ENCODE measurements at places on chromosomes 16 and 17.

DNA sequence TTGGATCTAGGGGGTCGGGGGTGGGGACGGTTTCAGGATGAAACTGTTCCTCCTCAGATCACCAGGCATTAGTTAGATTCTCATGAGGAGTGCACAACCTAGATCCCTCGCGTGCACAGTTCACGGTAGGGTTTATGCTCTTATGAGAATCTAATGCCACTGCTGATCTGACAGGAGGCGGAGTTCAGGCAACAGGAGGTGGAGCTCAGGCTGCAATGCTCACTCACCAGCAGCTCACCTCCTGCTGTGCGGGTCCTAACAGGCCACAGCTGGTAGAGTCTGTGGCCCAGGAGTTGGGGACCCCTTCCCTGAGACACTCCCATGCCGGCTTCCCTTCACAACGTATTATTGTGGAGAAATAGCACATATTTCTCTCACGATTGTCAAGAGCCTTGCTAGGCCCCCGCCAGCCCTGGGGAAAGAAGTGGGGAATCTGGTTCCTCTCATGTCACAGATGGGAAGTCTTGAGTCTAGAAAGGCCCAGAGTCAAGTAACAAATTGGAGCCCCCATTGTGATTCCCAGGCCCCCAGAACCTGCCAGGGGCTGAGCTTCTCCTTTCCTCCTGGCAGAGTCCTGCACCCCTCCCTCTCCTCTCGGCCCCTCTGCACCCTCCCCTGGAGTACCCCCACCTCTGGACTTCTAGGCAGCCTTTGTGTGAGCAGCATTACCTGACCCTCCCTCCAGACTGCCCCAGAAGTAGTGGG is 6.1 kb upstream of the KRT14 start:
- no peak for DNase-seq

DNA sequence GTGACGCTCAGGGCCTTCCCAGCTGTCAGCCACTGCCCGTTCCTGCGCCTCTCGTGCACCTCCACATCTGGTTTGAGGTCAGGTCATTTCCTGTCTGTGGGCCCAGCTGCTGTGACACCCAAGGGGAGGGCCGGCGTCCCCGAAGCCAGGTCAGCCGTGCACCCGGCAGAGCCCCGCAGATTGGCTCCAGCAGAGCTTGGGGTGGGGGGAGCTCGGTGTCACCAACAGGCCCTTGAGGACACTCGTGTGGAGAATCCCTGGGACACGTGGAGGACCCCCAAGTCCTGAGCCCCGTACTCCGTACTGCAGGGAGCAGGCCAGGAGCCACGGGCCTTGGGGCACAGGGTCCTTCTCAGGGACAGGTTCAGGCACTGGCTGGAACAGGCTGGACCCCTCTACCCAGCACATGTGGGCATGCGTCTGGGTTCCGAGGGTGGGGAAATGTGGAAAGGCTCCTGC is 4.8 kb downstream of the SPATA2L start:
- no peak for DNase-seq

DNA sequence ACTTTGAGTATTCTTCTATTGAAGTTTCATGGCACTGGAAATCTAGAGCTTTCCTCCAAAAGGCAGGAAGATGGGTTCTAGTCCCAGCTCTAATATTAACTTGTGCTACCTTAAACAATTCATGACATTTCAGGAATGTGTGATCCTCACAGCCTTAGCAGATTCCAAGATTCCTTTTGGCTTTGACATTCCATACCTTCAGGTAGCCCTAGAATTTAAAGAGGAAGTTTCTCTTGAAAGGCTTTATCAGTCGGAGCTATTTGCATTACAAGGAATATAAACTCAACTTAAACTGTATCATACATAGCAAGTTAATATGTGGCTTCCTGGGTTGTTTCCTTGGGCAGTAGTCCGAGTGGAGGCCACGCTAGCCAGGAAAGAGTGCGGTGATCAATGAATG is 330.0 kb downstream of the SHISA9 start:
- no peak for DNase-seq

DNA sequence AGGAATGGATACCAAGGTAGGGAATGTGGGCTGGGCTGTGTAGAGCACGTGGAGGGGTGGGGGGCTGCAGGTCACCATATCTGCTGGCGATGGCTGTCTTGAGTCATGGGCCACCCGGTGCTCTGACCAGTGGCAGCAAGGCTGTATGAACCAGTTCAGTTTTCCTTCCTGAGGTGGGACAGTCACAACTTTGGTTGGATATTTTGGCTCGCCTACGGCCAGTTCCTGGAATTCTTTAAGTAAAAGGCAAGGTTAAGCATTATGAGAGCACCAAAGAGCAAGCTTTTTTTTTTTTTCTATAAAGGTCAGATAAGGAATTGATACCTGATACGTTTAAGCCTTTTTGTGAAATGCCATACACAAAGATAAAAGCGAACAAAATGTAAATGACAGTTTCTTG is 81.9 kb downstream of the USP22 start:
- no peak for DNase-seq

GRCh38 chr17:37642681-37643080 is 565 bp downstream of the DDX52 start:
- DNase-seq, result peak; percentile 57

GRCh38 chr16:88732172-88732960 is 26.1 kb downstream of the CTU2 start:
- no peak for DNase-seq

- DNase-seq, result no peak
Observed at GRCh38 chr17:4170639-4171280, 27.8 kb downstream of the CYB5D2 start.

GRCh38 chr17:58341861-58342475 is 10.0 kb downstream of the SUPT4H1 start:
- DNase-seq, result no peak

GRCh38 chr17:4604111-4604644 is 19.8 kb downstream of the SMTNL2 start:
- DNase-seq, result peak; percentile 47

GRCh38 chr17:78375401-78376151 is 2.9 kb upstream of the PGS1 start:
- peak; percentile 80 for DNase-seq

DNA sequence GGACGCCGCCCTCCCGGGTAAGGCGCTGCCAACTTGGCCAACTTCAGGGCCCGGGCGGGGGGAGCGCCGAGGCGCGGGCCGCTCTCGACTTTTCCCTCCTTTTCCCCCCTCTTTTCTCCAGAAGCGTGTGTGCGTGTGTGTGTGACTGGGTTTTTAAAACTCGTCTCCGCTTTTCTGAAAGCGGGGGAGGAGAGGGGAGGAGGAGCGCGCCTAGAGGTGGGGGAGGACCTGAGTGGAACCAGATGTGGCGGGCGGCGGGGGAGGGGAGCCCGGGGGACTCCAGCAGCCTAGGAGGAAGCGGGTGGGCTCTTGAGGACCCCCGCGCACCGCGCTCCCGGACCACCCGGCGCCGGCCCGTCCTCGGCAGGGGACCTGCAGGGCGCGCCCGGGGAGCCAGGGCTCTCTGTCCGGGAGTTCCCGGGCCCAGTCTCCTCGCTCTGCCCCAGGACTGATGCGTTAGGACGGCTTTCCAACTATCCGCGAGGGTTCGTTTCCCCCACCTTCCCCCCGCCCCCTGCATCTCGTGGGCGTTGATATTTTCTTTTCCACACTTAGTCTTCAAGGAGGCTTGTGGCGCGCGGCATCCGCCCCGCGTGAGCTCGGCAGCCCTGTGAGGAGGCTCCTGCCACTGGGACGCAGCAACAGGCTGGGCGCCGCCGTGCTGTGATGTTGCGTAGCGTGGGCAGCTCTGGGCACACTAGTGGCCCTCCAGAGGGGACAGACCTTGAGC is 599 bp downstream of the MRC2 start:
- DNase-seq, result peak; percentile 83

GRCh38 chr17:43880420-43880991 is 26.8 kb downstream of the MPP2 start:
- DNase-seq, result peak; percentile 48

DNA sequence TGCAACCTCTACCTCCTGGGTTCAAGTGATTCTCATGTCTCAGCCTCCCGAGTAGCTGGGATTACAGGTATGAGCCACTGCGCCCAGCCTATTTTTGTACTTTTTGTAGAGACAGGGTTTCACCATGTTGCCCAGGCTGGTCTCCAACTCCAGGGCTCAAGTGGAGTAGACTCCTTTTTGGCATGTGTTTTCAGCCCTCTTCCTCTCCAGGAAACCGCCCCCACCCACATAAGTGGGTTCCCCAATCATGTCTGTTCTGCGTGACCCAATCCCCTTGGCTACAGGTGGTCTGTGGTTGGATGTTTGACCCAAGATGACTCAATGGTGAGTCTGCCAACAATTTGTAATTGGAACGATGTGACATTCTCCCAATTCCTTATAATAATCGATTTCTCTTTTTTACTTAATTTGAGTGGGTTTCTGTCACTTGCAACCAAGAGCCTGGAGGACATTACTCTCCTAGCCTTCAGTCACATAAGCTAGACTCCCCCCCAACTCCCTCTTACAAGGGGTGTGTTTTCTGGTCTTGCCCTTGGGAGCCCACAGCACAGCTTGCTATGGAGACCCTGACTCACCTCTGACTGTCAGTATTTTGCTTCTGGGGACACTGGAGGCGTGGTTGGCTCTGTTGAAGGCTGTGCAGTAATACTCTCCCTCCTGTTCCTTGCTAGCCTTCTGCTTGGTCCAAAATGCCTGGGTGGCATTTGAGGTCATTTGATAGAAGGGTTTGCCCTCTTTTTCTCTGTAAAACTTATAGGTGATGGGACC is 34.9 kb downstream of the PECAM1 start:
- DNase-seq, result peak; percentile 24

DNA sequence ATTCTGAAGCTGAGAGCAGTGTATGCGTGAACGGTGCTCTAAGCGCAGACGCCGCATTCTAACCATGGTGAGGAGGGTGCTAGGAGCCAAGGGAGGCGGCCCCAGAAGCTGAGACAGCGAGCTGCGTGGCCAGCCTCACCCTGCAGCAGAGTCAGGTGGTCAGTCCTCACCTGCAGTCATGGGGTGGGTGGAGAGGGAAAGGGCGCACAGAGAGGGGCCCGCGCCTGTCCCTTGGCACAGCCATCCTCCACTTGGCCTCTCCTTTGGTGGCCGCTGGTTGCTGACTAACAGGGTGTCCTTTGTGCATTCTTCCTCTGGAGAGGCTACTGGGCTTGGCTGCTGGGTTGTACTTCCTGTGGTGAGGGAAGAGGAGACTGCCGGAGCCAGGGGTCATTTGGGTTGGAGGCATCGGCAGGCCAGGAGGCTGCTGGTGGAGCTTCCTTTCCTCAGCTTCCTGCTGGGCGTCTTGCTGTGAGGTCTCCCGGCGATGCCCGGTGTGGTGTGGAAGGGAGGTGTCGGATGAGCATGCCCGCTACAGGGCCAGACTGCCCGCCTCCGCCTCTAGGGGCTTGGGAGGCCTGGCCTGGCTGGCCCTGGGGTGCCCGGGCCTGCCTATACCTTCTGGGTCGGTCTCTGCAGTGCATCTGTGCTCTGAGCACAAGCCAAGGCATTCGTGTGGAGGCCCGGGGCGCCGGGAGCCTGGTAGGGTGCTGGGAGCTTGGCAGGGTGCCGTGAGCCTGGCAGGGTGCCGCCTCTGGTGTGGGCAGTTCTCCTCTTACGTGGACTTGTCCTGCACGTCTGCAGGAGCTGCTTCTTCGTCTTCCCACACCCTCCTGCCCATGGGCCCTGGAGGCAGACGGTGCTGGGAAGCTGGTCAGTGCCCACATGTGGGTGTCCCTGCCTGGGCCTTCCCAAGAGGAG is 17.4 kb downstream of the RNF213 start:
- no peak for DNase-seq

GRCh38 chr16:31528523-31529107 is 915 bp downstream of the AHSP start:
- no peak for DNase-seq

Measured in GM03348 (cell line).